ENCODE measurements at places on chromosomes 6 and 20.

DNA sequence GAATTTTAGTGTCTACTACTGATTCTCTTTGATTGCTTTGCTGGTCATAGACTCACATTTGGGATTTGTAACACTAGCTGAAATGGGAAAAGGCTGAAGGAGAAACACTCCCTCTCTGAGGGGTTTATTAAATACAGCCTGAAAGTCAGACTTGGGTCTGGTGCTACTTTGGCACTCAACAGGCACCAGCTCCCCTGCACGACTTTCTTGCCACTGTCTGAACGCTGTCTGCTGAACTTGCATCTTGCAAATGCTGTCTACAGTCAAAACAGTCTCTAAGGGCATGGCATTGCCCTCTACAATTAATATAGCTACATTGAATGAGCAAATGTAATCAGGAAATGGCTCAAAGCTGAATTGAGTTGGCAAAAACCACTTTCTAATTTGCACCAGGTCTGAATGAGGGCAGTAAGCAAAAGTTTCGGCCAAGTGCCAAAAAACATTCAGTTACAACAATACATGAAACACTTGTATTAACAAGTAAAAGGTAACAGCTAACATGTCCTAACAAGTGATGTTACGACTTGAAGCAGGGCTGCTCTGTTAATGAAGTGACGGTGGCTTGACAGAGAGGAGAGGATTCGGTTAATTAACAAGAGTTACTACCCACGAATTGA lies 119.5 kb downstream of the FOXC1 start:
- DNase-seq = no peak

DNA sequence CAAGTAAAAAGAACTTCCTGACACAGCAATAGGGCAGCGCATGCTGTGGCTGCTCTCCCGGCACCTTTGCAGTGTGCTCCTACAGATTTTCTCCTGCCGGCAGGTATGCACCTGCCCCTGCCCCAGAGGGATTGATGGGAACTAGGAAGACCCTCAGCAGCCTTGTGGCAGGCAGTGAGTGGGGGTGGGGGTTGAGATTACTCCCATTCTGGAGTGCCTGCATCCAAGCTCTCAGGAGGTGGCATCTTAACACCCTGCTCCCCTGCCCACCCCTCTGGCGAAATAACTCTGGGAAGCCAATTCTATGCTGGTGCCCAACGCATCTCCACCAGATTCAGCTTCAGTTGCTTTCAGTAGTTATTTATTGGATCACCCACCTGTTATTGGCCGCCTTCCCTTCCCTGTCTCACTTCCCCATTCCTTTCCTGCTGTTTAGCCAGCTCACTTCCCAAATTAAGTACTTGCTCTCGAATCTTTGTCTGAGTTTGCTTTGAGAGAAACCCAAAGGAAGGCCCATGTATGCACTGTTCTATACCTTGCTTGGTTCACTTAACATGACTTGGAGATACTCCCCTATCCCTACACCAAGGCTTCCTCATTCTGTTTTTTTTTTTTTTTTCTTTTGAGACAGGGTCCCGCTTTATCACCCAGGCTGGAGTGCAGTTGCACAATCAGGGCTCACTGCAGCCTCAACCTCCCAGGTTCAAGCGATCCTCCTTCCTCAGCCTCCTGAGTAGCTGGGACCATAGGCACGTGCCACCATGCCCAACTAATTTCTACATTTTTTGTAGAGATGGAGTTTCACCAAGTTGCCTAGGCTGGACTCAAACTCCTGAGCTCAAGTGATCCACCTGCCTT lies 29.3 kb upstream of the SLC23A2 start:
- no peak for DNase-seq

GRCh38 chr6:121858310-121858709 lies 422.9 kb downstream of the GJA1 start:
- no peak for DNase-seq

DNA sequence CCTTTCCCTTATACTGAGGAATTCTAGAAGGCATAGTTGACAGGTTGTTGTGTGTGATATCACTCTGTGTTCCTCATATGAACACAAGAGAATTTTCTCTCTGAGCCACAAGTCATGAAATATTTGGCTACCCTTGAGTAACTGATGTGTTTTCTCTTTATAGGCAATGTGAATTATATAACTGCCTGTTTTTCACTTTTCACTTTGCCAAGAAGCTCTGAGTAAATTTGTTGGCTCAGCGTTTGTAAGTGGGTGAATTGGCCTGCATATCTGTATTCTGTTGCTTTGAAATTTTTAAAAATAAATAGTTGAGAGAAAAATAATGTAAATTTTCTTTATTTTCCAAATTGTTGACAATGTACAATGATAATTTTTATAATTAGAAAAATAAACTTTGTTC lies 5.2 kb upstream of the BTBD9 start:
- no peak for DNase-seq

- no peak for DNase-seq
Measured at GRCh38 chr20:1337441-1337840, 8.5 kb upstream of the SDCBP2 start.

DNA sequence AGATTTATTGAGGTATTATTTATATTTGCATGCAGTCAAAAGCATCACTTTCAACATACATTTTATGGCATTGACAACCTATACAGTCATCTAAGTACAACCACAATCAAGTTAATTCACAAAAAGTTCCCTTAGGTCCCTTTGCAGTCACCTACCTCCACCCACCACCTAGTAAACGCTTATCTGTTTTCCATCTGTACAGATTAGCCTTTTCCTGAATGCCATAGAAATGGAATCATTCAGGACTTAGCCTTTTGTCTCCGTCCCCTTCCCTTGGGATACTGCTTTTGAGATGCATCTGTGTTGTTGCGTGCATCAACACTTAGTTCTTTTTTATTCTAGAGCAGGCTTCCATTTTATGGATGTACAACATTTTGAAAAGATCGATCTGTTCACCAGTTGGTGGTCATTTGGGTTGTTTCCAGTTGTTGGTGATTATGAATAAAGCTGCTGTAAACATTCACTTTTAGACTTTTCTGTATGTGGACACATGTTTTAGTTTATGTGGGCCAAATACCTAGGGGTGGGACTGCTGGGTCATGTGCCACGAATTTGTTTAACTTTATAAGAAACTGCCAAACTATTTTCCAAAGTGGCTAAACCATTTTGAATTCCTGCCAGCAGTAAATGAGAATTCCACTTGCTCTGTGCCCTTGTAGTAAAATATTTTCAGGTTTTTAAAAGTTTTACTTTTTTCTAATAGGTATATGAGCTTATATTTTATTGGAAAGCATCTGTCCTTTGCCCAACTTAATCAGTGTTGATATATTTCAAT lies 17.6 kb upstream of the IFNGR1 start:
- DNase-seq = no peak

Data from fibroblast of mammary gland (primary cell).